ENCODE measurements at places on chromosomes 5 and 9.

GRCh38 chr5:180421672-180422071, 68.5 kb upstream of the GFPT2 start:
- no peak for DNase-seq

GRCh38 chr5:143142596-143143435, 260.7 kb downstream of the NR3C1 start:
- DNase-seq: no peak

DNA sequence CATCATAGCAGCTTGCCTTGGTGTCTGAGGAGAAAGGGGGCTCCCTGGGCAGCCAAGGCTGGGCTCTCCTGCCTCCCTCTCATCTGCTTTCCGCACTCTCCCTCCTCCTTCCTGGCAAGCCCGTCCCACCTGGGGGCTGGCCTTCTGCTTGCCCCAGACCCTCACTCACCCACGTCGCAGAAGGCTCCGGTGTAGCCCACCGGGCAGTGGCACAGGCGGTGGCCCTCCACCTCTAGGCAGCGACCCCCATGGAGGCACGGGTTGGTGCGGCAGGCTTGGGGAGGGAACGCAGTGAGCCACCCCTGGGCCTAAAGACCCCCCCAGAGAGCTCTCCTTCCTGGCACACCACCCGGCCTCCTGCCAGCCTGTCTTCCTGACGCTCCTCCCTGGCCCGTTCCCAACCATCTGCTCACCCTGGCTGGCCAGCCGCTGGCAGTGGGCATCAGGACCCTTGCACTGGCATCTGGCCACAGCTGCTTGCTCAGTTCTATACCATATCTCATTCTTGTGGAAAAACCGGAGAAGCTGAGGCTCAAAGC, 4.2 kb upstream of the PFN3 start:
- DNase-seq: peak; percentile 42

GRCh38 chr9:126363847-126364671, 37.4 kb downstream of the MVB12B start:
- DNase-seq: peak; percentile 89

DNA sequence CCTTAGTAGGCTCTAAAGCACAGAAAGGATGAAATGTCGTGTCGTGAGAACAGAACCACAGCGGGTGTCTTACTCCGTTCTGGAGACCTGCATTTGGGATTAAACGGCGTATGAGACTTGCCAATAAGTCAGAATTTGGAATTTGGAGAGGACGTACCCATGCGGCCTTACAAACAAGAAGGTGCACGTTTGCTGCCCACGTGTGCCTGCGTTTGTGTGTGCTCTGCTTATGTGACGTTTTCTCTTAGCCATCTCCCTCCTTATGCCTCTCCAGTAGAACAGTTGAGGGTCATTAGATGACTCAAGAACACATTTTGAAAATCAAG, 171.6 kb upstream of the OTULINL start:
- no peak for DNase-seq

- peak; percentile 45 for DNase-seq
These were observed 17.3 kb upstream of the ANKRD18B start for GRCh38 chr9:33506626-33507370.

GRCh38 chr5:135891268-135891667, 4.4 kb downstream of the IL9 start:
- DNase-seq: no peak

DNA sequence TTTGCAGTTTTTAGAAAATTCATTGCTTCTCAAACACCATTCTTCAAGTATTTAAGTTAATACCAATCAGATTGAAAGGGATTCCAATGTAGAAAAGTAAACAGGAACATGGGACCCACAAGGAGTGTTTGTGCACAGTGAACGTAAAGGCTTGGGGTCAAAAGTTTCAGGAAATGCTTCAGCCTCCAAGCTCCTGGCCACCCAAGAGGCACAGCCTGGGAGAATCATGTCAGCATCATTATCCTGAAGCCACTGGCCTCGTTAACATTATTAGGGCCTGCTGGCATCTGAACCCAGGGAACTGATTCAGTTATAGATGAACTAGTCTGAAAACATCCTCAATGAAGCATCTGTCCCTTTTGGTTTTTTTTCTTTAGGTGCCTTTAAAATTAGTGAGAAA, 122.9 kb downstream of the NXNL2 start:
- no peak for DNase-seq

- DNase-seq: no peak
These were observed 56.1 kb upstream of the TAS2R1 start for GRCh38 chr5:9686216-9686615.

DNA sequence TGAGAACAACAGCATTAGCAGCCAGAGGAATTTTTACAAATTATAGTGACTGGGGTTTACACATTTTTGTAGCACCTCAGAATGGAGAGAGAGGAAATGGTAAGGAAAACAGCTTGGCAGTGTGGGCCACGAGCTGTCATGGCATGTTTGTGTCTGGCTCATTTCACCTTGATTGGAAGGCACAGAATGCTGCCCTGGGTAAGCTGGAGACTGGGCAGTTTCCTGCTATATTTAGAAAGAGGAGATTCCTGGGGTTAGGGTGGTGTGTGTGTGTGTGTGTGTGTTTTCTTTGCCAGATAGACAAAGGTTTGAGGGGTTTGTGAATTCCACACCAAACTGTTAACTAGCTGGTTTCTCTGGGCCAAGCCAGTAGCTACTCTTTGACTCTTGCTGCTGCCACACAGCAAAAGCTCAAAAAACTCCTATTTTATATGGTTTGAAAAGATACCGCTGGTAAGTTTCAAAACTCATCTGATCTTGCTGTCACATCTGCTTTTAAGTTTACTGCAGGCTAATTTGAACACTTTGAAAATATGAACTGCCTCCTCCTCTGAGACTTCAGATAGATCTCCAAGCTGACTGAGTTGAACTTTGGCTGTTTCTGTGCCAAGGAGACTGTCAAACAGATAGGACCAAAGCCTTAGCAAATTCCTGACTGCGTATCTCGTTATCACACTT, 9.1 kb downstream of the ARHGAP26 start:
- DNase-seq: peak; percentile 41

- DNase-seq: no peak
These were observed 229.0 kb downstream of the ELAVL2 start for GRCh38 chr9:23596913-23597634.

GRCh38 chr5:39442991-39443390, 18.2 kb upstream of the DAB2 start:
- no peak for DNase-seq

DNA sequence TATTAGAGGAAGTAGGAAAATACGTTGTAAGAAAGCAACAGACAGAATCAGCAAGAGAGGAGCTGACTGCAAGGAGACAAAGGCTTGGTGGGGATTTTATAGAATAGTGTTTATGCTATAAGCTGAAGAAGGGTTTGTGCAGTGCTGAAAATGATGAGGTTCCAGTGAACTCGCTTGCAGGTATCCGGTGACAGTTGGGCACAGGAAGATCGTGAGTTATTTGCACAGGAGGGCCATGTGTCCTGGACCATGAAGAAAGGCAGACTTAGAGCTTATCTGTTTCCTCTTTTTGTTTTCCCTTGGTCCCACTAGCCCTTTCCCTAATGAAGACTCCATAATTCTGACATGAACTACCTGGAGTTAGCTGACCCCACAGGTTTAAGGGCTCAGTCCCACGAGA, 61.4 kb downstream of the NXNL2 start:
- DNase-seq: no peak

DNA sequence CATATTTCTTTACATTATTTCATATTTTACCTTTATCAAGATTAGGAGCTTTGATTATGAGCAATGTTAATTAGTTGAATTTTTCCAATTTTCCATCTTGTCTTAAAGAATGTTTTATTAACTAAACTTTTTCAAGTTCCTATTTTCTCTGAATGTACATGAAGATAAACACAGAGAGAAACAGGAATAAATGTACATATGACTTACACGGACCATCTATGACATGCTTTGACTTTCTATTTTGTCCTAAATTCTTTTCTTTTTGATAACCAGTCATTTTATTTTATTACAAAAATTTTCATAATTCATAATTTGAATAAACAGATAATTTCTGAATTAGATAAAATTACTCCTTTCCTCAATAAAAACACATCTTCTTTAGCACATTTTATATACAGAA, 1038.8 kb upstream of the ARRDC3 start:
- peak; percentile 31 for DNase-seq

DNA sequence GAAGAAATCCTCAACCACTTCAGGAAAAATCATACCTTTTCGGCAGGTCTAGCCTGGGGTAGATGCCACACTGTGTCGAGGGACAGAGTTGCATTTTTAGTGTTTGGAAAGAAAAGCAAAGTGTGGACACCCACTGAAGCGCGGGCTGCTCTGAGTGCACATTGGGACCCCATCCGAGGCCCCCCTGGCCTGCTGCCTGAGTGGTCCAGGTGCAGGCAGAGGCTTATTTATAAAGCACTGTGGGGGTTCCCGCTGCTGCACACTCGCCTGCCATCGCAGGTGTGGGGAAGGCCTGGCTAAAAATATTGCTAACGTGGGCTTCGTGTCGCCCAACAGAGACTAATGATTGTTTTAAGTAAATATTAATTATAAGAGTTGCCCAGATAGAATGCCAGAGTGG, 119.4 kb downstream of the CRB2 start:
- no peak for DNase-seq

DNA sequence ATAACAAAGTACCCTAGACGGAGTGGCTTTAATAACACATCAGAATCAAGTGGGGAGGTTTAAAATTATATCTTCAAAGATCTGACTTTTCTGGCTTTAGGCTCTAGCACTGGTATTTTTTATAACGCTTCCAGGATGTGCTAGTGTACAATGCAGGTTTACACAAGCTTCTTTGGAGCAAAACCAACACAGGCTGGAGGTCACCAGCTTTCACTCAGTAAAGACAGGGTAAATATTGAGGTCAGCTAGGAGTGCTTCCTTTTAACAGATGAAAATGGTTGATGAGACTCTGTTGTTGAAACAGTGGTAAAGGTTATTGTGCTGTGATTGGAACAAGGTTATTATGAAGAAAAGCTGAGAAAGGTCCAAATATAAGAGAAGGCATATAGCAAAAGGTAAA, 414.2 kb downstream of the TAF11L14 start:
- DNase-seq: peak; percentile 46

DNA sequence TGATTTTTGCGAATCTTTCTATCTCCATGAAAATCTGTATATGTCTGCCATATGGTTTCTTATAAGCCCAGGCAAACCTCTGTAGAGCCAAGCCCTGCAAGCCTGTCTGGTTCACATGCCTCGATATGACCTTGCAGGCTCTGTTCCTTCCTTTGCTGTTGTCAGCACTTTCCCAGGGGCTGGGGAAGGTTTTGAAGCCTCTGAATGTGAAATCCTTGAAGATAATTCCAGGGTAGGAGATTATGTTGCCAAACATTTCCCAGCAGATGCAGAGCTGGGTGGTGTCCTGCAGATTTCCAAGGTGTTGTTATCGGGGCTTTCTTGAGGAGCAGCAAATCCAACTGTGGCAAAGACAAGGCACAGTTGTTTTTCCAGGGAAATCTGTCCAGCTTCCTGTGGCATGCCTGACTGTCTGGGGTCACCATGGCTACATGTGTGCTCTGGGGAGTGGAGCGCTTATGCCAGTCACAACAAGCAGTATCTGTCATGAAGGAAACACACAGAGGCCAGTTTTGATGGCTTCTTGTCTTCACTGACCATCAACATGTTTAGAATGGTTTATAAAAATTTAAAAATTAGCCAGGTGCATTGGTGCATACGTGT, 60.7 kb upstream of the RPS23 start:
- no peak for DNase-seq

DNA sequence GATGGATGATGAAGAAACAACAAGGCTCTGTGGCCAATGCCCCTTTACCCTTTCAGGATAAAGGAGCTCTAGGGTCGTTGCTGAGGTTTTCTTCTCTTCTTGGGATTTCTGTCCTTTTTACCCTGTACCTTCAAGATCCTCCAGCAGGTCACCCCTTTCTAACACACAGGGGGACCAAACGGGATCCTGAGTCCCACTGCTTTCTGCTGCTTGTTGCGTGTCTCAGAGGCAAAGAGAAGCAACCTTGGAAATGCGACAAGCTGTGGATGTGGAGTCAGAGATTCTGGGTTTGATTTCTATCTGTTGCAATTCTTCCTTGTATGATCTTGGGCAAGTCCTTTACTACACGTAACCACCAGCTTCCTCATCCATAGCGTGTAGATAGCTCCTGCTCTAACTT, 20.5 kb downstream of the GLRA1 start:
- DNase-seq: no peak

- no peak for DNase-seq
These were observed 79.6 kb downstream of the MACROH2A1 start for GRCh38 chr5:135319458-135319857.

DNA sequence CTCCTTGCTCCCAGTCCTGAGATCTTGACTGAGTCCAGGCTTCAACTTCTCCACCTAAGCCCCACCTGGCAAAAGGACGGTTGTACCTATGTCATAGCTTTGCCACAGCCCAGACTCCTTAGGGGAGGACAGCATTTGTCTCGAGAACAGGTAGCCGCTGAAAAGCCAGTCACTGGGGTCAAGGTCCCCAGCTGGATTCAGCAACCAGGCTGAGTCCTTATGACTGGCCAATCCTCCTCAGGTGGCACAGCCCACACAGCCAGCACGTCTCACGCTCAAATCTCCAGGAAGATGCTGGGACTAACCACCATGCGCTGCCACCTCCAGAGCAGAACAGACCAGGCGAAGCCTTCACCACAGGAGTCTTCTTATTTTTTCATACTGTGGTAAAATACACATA, 27.9 kb upstream of the SMU1 start:
- no peak for DNase-seq
